ENCODE measurements at places on chromosomes 5 and 9.
A peak's percentile ranks its signal among the peaks of the same experiment; 100 is the strongest.

DNA sequence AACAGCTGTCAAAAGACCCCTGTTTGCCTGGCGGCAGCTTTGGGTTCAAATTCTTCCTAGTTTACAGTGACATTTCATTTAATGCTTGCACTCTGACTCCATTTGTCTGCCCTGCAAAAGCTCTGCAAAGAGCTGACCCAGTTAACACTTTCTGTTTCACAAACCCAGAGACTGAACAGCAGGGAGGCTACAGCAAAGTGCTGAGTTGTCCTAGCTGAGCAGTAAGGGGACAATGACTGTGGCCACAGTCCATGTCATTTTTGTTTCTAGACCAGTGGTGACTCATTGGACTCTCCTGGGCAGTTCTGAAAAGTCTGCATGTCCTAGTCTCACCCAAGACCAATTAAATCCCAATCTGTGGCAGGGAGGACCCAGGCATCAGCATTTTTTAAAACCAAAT is 994.8 kb upstream of the WWC1 start:
- DNase-seq: no peak

- peak; percentile 36 for DNase-seq
These were observed 1.8 kb downstream of the PTGER4 start for GRCh38 chr5:40681363-40682153.

- no peak for DNase-seq
These were observed 16.3 kb downstream of the KLF9 start for GRCh38 chr9:70398145-70398556.

GRCh38 chr9:14924230-14925219 is 14.3 kb upstream of the FREM1 start:
- DNase-seq: no peak

DNA sequence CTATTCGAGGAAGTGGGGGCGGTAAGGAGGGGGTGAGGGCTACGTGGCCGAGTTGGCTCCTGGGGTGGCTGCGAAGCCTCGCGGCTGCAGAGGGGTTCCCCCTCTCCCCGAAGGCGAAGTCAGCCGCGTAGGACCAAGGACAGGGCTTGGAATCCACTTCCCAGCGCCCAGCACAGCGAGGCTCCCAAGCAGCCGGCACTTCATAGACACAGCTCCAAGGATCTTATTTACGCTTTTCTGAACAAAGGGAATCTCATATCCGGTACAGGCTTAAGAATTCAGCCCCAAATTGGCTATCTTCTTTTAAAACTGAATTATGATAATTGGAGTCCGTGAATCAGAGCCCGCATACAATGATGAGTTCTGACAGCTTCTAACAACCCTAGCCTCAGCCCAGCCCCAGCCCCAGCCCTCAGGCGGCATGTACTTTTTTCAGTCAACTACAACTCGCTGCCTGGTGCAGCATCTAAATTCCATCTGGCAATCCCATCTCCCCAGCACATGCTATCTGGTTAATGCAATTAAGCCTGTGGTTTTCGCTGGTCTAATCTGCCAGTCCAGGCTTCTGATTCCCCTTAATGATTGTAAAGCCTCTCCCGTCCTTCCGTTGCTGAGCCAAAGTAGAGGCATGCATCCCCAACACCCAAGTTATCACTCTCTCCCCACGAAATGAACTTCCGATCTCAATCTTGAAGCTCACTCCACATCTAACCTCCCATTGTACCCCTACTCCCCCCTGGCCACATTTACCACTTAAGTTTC is 1.0 kb downstream of the ELAVL2 start:
- DNase-seq: no peak

DNA sequence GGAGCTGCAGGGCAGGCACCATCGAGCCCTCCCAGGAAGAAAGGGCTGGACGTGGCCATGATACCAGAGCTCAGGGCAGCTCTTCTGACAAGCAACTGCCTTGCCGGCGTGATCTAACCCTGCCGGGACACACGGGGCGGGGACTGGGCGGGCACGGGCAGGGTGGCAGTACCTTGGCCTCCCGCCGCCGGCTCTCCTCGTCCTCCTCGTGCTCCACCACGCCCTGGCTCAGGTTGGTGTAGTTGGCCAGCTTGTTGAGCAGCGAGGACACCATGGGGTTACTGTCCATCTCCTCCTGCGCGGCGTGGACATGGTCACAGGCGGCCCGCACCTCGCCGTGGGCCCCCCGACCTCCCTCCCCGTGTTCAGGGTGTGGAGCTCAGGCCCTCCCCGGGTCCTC is 18.5 kb downstream of the SLC12A7 start:
- DNase-seq: no peak

- no peak for DNase-seq
These were observed 136.8 kb downstream of the ASTN2 start for GRCh38 chr9:117278020-117278419.

GRCh38 chr5:1409381-1410110 is 35.7 kb downstream of the SLC6A3 start:
- DNase-seq: no peak

DNA sequence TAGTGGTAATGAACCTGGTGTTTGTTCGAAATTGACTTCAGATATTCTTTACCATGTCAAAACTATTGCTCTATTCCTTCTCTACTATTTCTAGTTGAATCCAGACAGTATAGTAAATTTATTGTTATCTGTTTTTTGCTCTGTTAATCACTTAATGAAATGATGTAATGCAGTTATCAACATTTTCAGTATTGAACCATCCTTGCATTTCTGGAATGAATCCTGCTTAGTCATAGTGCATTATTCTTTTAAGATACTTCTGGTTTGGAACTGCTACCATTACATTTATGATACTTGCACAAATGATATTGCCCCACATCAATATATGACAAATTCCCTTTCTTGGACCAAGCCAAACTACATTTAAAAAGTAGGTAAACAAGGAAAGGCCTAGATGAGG is 554.0 kb upstream of the KLF4 start:
- no peak for DNase-seq

GRCh38 chr5:171432076-171432475 is 12.6 kb downstream of the FGF18 start:
- DNase-seq: no peak

DNA sequence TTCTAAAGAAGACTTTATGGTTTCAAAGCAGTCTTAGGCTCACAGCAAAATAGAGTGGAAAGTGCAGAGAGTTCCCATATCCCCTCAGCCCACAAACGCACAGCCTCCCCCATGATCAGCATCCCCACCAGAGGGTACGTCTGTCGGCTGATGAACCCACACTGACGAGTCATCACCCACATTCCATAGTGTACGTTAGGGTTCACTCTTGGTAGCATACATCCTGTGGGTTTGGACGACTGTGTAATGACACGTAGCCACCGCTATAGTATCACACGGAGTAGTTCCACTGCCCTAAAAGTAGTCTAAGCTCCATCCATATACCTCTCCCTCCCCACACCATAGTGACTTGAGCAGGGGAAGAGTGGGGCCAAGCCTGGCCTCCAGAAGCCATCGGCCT is 135.7 kb upstream of the PHYKPL start:
- no peak for DNase-seq

DNA sequence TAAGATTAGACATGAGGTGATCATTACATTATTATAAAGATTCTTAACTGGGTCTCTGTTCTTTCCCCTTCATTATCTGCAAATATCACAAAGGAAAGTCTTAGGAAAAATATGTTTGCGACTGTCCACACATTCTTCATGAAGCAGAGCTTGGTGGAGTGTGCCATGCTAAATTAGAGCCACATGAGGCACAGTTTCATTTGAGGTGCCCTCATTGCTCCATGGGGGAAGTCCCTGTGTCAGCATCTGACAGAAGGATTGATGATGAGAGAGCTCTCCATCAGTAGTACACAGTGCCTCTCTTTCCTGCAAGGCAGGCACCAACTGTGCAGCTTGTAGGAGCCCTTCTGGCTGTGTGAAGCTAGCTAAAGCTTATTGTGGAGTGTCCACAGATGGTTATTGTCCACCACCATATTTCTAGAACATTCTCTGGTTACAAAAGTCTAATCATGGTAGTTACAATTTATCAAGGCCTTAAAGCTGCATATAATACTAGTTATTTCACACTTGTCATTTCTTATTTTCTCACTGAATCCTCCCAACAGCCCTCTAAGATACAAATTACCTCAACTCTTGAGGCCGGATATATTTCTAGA is 63.9 kb downstream of the C9orf152 start:
- DNase-seq: peak; percentile 53

- no peak for DNase-seq
These were observed 65.7 kb downstream of the IRX2 start for GRCh38 chr5:2685651-2686272.

DNA sequence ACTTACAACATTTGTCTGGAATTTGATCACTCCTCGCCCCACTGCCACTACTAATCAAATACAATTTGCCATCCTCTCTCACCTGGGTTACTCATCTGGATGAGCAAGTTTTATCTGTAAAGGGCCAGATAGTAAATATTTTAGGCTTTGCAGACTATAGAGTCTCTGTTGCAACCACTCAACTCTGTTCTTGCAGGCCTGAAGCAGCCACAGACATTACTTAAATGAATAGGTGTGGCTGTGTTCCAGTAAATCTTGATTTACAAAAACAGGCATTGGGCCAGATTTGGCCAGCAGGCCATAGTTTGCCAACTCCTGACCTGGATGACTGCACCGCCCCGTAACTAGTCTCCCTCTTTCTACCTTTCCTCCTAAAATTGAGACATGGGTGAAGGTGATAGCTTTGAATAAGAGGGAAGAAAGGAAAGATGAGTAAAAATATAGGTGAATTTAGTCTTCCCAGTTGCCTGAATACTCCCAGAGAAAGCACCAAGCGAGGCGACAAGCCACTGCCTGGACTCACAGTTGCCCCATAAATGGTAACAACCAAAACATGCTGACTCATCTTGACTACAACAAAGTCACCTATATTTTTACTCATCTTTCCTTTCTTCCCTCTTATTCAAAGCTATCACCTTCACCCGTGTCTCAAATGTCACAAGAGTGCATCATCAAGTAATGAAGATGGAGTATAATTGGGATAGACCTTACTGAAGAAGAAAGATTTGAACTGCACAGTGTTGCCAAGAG is 32.5 kb upstream of the SCAMP1 start:
- no peak for DNase-seq
